ENCODE measurements at places on chromosomes 13 and 19. TPM values are rescaled to one million over a fixed set of nuclear protein-coding genes. Genes with fewer than 3 reads are reported as not detected.

GRCh38 chr19:35719402-35720162 is 1.8 kb downstream of the KMT2B start:
- no peaks in the 10 kb centered on the region for H3K27me3 ChIP-seq
- H3K4me1 ChIP-seq, result peaks cover 26% of the 10 kb centered on the region
- H3K36me3 ChIP-seq, result peaks cover 24% of the 10 kb centered on the region
- DNase-seq, result no peak
- H3K27ac ChIP-seq, result no peak overlapping the region

DNA sequence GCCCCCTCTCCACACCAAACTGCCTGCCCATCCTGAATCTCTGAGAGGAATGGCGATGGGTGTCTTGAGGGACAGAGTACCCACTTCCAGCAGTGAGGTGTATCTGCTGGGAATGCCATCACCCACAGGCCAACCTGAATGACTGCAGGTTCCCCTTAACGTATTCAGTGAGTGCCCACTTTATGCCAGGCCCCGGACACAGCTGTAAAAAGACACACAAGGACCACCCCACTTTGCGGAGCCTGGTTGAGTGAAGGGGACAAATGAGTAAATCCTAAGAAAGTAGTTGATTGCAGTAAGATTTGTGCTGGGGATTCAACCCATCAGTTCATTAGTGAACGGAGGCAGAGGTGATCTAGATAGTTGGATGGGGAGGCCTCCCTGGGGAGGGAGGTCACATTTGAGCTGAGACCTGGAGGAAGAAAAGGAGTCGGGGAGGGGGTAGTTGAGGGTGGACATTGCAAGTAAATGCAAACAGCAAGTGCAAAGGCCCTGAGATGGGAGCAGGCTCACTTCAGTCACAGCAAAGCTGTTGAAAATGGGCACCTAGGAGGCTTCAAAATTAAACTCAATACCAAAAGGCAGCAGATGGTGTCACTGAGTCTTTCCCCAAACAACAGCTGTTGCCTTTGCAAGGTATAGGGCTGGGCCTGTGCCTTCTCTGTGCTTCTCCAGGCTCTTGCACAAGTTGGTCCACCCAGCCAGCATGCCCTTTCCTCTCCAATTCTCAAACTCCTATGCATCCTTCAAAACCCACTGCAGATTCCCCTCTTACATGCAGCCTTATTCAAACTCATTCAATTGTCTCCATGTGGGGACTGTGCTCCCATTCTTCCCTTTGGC is 4.3 kb downstream of the GDF15 start:
- peaks cover 28% of the 10 kb centered on the region for H3K36me3 ChIP-seq
- no peak for DNase-seq
- no peak overlapping the region for H3K4me3 ChIP-seq

- no peak for DNase-seq
- H3K4me3 ChIP-seq, result no peak overlapping the region
- no peak overlapping the region for H3K27ac ChIP-seq
- no peaks in the 10 kb centered on the region for H3K36me3 ChIP-seq
Measured at GRCh38 chr13:24870380-24870760, 106.4 kb downstream of the RNF17 start.

- peak; percentile 50 for DNase-seq
- no peak overlapping the region for H3K4me3 ChIP-seq
- H3K36me3 ChIP-seq, result no peaks in the 10 kb centered on the region
- no peaks in the 10 kb centered on the region for H3K27me3 ChIP-seq
- peaks cover 33% of the 10 kb centered on the region for H3K4me1 ChIP-seq
- peak overlapping the region; percentile 70 for H3K27ac ChIP-seq
Measured at GRCh38 chr13:79659121-79659521, 178.2 kb downstream of the NDFIP2 start.

DNA sequence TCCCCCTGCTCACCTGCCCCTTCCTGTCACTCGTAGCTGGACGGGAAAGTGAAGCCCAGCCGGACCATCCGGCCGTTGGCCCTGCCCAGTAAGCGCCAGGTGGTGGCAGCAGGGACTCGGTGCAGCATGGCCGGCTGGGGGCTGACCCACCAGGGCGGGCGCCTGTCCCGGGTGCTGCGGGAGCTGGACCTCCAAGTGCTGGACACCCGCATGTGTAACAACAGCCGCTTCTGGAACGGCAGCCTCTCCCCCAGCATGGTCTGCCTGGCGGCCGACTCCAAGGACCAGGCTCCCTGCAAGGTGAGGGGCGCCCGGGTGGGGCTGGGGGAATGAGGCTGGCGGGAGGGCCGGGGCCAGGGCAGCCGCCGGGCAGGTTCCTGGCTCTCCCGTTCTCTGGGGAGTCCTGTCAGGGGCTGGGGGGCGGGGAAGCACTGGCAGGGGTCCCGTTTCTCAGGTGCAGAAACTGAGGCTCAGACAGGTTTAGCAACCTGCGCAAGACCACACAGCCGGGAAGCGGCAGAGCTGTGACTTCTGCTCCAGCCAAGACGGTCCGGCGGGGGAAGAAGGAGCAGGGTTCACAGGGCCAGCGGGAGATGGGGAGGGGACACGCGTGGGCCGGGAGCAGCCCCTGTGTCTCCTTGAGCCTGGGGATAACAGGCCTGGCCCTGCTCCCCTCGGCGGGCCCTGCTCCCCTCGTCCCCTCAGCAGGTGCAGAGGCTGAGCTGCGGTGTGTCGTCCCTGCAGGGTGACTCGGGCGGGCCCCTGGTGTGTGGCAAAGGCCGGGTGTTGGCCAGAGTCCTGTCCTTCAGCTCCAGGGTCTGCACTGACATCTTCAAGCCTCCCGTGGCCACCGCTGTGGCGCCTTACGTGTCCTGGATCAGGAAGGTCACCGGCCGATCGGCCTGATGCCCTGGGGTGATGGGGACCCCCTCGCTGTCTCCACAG is 5.3 kb downstream of the GZMM start:
- no peaks in the 10 kb centered on the region for H3K36me3 ChIP-seq
- no peaks in the 10 kb centered on the region for H3K4me1 ChIP-seq
- no peak overlapping the region for H3K4me3 ChIP-seq
- H3K27me3 ChIP-seq, result no peaks in the 10 kb centered on the region
- H3K27ac ChIP-seq, result no peak overlapping the region

The SRRM5 gene
- polyA plus RNA-seq, result 0.80 TPM

GRCh38 chr13:106986033-106986484 is 418.1 kb upstream of the ARGLU1 start:
- no peaks in the 10 kb centered on the region for H3K36me3 ChIP-seq
- H3K4me1 ChIP-seq, result no peaks in the 10 kb centered on the region
- H3K27me3 ChIP-seq, result no peaks in the 10 kb centered on the region
- no peak overlapping the region for H3K27ac ChIP-seq

GRCh38 chr13:98328511-98328910 is 151.4 kb upstream of the RNF113B start:
- DNase-seq, result no peak
- no peak overlapping the region for H3K27ac ChIP-seq
- no peak overlapping the region for H3K4me3 ChIP-seq
- H3K27me3 ChIP-seq, result no peaks in the 10 kb centered on the region

GRCh38 chr13:98959291-98959690 is 18.6 kb downstream of the DOCK9 start:
- H3K4me1 ChIP-seq, result peaks cover 64% of the 10 kb centered on the region
- H3K27me3 ChIP-seq, result no peaks in the 10 kb centered on the region
- no peak for DNase-seq
- no peak overlapping the region for H3K27ac ChIP-seq
- H3K36me3 ChIP-seq, result no peaks in the 10 kb centered on the region

DNA sequence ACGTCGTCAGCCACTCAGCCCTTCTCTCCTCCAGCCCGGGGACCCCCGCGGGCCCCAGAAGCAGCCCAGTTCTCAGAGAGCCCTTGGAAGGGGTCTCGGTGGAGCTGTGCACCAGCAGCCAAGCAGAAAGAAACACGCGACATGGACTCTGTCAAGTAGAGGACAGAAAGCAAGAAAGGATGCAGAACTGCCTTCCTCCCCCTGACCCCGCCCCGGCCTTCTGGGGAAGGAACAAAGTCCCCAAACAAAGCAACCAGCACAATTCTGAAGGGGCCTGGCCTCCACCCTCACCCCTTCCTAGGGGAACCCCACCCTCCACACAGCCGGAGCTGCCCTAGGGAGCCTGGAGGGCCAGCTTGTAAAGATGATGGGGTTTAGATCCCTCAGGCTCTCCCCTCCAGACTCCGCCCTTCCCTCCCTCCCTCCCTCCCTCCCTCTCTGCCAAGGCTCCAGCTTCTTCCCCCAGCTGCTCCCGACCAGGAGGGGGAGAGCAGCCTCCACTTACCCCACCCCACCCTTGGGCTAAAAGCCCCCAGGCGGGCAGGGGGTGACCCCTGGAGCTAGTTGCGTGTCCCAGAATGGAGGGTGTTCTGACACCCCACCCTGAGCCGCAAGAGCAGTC is 7.8 kb downstream of the LYL1 start:
- peaks cover 12% of the 10 kb centered on the region for H3K27me3 ChIP-seq
- peaks cover 24% of the 10 kb centered on the region for H3K4me1 ChIP-seq
- DNase-seq, result peak; percentile 37
- peak overlapping the region; percentile 78 for H3K27ac ChIP-seq

The SIAH3 gene
- polyA plus RNA-seq, result not detected
